ENCODE measurements at places on chromosomes 1 and 21. TPM values are rescaled to one million over a fixed set of nuclear protein-coding genes. Genes with fewer than 3 reads are reported as not detected.

The SLC30A10 gene
- total RNA-seq: not detected

The HMCN1 gene
- total RNA-seq: 28.0 TPM

The NUAK2 gene
- total RNA-seq: 6.8 TPM

The ST6GALNAC5 gene
- 16.3 TPM for total RNA-seq

The SV2A gene
- total RNA-seq: 0.86 TPM

The TTC4 gene
- total RNA-seq: 13.5 TPM

The PLA2G2D gene
- total RNA-seq: 0.27 TPM

The TBCE gene
- total RNA-seq: 25.3 TPM

The AUNIP gene
- total RNA-seq: not detected

DNA sequence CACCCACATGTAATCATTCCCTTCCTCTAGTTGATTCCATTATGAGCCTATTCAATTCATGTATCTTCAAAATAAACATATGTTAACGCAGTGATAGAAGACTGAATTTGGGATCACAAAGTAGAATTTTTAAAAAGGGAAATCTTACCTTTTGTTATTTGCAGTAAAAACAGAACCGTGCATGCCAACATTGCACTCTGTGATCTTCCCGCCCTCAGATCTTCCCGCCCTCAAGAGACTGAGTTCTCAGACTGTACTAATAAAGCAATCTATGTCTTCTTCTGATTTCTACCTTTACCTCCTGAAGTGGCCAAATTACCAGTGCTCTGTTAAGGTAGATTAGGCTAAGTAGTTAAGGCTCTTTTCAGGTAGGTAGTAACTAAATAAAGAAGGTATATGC lies 3.6 kb upstream of the SUCO start:
- H3K36me3 ChIP-seq: no peaks in the 10 kb centered on the region
- no peak overlapping the region for H3K4me3 ChIP-seq
- H3K4me1 ChIP-seq: peaks cover 11% of the 10 kb centered on the region

- H3K4me1 ChIP-seq: no peaks in the 10 kb centered on the region
- H3K27ac ChIP-seq: no peak overlapping the region
- no peaks in the 10 kb centered on the region for H3K36me3 ChIP-seq
- no peak overlapping the region for H3K4me3 ChIP-seq
- DNase-seq: no peak
These were observed 34.4 kb upstream of the COP1 start for GRCh38 chr1:176241385-176242015.

DNA sequence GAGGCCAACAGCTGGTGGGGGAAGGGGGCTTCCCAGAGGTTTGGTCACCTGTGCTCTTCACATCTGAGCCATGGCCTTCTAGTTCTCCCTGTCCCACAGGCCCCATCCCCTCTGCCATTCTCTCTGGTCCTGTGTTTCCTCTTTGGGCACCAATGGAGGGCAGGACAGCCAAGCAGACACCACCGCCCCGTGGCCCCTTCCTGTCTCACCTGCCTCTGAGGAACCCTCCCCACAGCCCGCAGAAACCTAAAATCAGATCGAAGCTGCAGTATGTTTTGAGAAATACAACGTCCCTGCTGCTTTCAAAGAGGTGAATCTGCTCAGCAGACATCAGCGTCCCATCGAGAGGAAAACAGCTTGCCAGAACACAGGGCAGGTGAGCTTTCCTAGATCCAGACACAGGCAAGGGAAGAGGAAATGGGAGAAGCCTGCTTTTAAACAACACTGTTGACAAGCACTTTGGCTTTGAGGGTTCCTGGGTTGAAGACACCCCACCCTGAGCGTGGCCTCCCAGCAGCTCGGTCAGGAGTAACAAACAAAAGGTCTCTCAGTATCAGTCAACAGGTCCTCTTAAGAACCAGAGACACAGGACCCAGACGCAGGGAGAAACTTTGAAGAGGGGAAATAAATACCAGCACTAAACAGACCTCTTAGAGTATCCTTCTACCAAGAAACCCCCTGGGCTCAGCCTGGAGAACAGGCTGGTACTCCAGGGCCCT lies 2.3 kb downstream of the PANK4 start:
- peaks cover 51% of the 10 kb centered on the region for H3K4me1 ChIP-seq
- peaks cover 16% of the 10 kb centered on the region for H3K27me3 ChIP-seq
- H3K27ac ChIP-seq: no peak overlapping the region
- no peak for DNase-seq

DNA sequence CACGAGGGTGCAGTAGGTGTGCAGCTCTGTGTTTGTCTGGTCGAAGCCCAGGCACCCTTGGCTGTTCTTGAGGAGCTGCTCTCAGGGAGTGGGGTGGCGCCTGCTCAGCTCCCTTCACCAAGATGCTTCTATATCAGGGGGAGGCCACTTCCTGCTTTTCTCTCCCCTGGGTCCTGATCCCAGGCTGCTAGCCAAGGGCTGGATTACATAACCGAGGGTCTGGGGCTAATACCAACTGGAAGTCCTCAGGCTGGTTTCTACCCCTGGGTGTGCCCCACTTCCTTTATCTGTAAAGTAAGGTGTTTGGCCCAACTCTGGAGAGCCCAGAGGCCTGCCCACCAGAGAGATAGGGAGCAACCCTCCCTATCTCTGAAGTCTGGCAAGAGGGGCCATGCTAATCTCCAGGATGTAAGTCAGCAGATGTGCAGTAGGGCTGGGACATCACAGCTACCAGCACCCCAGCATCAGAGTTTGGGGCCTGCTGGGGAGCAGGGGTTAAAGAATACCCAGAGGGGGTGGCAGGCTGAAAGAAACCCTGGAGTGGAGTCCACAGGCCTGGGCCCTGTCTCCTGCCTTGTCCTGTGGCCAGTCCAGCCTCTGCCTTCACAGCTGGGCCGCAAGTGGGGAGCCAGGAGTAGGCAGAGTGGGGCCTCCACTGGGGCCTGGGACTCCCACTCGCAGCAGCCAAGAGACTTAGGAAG lies 2.1 kb downstream of the SELENBP1 start:
- H3K4me1 ChIP-seq: peaks cover 49% of the 10 kb centered on the region
- peak overlapping the region; percentile 70 for H3K4me3 ChIP-seq
- peak; percentile 69 for DNase-seq
- no peaks in the 10 kb centered on the region for H3K27me3 ChIP-seq

- no peaks in the 10 kb centered on the region for H3K27me3 ChIP-seq
- H3K36me3 ChIP-seq: no peaks in the 10 kb centered on the region
- no peak for DNase-seq
- no peak overlapping the region for H3K27ac ChIP-seq
- H3K4me1 ChIP-seq: no peaks in the 10 kb centered on the region
These were observed 12.5 kb downstream of the CDC7 start for GRCh38 chr1:91513160-91513559.

GRCh38 chr1:206575165-206575893 lies 36.9 kb downstream of the EIF2D start:
- H3K36me3 ChIP-seq: no peaks in the 10 kb centered on the region
- H3K4me3 ChIP-seq: no peak overlapping the region
- H3K27ac ChIP-seq: peak overlapping the region; percentile 85
- H3K27me3 ChIP-seq: no peaks in the 10 kb centered on the region

DNA sequence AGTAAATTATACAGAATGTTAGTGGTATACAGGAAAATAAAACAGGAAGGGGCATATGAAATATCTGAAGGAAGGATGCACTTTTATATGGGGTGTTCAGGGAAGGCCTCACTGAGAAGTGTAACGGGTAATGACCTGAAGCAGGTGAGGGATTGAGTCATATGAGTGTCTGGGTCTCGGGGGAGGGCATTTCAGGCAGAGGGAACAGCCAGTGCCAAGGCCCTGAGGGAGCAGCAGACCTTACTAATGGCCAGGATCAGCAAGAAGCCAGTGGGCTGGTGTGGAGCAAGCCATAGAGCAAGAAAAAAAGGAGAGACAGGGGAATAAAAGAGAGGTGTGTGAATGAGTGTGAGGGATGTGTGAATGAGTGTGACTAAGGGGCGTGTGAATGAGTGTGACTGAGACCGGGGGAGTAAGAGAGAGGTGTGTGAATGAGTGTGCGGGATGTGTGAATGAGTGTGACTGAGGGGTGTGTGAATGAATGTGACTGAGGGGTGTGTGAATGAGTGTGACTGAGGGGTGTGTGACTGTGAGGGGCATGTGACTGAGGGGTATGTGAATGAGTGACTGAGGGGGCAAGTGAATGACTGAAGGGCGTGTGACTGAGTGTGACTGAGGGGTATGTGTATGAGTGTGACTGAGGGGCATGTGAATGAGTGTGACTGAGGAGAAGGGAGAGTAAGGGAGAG lies 107.2 kb downstream of the GLIS1 start:
- no peak overlapping the region for H3K27ac ChIP-seq
- DNase-seq: no peak
- peaks cover 2% of the 10 kb centered on the region for H3K27me3 ChIP-seq
- H3K36me3 ChIP-seq: no peaks in the 10 kb centered on the region
- H3K4me1 ChIP-seq: no peaks in the 10 kb centered on the region
- no peak overlapping the region for H3K4me3 ChIP-seq

- H3K4me1 ChIP-seq: peaks cover 76% of the 10 kb centered on the region
- no peaks in the 10 kb centered on the region for H3K36me3 ChIP-seq
- no peak overlapping the region for H3K27ac ChIP-seq
- H3K4me3 ChIP-seq: no peak overlapping the region
- no peak for DNase-seq
- no peaks in the 10 kb centered on the region for H3K27me3 ChIP-seq
These were observed 6.9 kb downstream of the EPS15 start for GRCh38 chr1:51512120-51512519.

DNA sequence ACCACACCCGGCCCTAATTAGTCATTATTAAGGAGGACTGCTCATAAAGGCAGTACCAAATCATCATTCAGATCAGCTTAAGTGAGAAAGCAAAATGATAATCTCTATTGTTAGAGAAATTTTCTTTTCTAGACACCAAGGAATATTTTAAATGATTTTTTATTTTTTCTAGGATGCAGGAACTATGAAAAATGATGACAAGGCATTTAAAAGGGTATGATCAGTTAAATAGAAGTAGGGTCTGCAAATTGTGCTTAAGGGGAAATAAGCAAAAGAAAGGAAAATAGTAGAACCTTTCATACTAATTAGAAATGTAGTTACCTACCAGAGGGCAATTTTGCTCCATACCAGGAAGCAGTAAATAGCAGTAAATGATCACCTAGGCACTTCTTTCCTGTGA lies 21.6 kb upstream of the TEKT2 start:
- no peaks in the 10 kb centered on the region for H3K27me3 ChIP-seq
- no peaks in the 10 kb centered on the region for H3K4me1 ChIP-seq
- no peak overlapping the region for H3K4me3 ChIP-seq
- peaks cover 9% of the 10 kb centered on the region for H3K36me3 ChIP-seq
- H3K27ac ChIP-seq: no peak overlapping the region

DNA sequence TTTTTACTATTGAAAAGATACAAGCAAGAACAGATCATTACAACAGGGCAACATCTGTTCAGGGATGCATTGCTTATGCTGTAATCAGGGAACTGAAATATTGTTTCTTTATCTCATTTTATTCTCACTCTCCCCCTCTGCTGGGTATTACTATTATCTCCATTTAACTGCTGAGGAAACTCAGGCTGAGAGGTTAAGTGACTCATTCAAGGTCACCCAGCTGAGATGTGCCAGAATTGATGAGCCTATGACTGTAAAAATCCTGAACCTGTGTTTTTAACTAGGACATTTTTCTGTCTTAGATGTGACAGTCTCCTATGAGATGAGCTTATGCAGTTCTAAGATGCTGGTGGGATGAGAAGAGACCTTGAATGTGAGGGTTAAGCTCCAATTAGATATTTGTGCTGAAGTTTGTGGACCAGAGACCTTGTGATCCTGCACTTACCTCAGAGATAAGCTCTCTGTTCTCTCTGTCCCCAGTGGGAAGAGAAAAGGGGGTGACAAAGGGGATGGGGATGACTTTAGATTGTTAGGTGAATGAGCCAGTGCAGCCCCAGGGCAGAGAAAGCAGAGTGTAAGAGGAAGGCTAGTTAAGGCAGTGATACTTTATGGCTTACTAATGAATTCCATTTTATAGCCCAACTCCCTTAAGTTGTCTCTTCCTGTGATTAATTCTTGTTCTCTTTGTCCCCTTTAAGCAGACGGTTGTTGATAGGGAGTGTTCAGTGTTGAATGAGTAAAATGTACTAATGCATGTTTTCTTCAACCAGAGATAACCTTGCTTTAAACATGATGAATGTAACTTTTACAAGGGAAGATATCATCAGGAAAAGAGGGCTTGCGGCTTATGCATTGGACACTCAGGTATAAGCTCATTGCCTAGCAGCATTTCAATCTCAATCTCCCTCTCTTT lies 111.4 kb downstream of the HLX start:
- no peak overlapping the region for H3K4me3 ChIP-seq
- H3K4me1 ChIP-seq: no peaks in the 10 kb centered on the region
- DNase-seq: no peak
- H3K36me3 ChIP-seq: no peaks in the 10 kb centered on the region

GRCh38 chr1:29470087-29470787 lies 233.9 kb downstream of the PTPRU start:
- H3K4me1 ChIP-seq: no peaks in the 10 kb centered on the region
- no peak for DNase-seq
- no peak overlapping the region for H3K27ac ChIP-seq
- H3K27me3 ChIP-seq: peaks cover 15% of the 10 kb centered on the region
- no peak overlapping the region for H3K4me3 ChIP-seq

DNA sequence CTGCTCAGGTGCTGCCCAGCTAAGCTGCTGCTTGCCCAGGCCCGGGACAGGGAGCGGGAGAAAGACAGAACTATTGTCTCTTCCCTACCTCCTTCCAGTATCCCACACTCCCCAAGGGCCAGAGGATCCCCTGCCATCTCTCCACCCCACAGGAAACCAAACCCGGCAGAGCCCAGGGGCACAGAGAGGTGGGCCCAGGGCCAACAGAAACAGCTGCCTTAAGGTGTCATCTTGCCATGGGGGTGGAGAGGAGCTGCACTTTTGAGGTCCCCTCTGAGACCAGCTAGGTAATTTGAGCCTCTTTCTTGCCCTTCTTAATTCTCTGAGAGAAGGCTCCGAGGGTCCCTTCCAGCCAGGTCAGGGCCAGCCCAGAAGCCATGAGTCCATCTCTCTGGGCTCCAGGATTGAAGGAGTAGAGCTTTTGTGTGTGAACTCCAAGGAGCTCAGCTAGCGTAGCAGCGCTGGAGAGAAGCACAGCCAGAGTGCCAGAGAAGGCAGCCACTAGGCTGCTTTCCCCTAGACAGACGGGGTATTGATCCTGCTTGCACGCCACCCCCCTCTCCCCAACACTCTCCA lies 9.7 kb upstream of the GPR61 start:
- H3K4me1 ChIP-seq: peaks cover 12% of the 10 kb centered on the region
- peak overlapping the region; percentile 41 for H3K27ac ChIP-seq
- H3K4me3 ChIP-seq: no peak overlapping the region
- H3K36me3 ChIP-seq: no peaks in the 10 kb centered on the region

GRCh38 chr1:168842306-168842705 lies 113.3 kb upstream of the DPT start:
- no peak overlapping the region for H3K4me3 ChIP-seq
- no peak for DNase-seq
- no peaks in the 10 kb centered on the region for H3K27me3 ChIP-seq
- no peaks in the 10 kb centered on the region for H3K36me3 ChIP-seq

GRCh38 chr1:117699953-117700352 lies 94.1 kb downstream of the TENT5C start:
- H3K27me3 ChIP-seq: no peaks in the 10 kb centered on the region
- H3K36me3 ChIP-seq: no peaks in the 10 kb centered on the region
- DNase-seq: no peak
- H3K27ac ChIP-seq: no peak overlapping the region

DNA sequence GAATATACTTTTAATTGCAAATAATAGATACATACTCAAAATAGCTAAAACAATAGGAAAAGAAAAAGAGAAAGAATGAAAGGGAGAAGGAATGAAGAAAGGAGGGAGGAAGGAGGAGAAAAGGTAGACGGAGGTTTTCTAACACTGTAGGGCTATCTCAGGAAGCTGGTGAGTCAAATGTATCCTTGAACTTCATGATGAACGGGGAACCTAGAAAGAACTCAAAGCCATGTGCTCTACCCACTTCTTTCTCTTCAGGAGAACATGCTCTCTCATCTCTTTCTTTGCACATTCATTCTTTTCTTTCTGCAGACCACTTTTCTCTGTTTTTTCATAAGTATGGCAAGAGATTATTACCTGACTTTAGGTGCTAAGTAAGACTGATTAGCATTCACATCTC lies 37.3 kb upstream of the ZNF644 start:
- no peak overlapping the region for H3K27ac ChIP-seq
- DNase-seq: no peak
- H3K27me3 ChIP-seq: no peaks in the 10 kb centered on the region
- no peak overlapping the region for H3K4me3 ChIP-seq
